A673 (cell line): ENCODE measurements at places on chromosomes 16 and 17.

DNA sequence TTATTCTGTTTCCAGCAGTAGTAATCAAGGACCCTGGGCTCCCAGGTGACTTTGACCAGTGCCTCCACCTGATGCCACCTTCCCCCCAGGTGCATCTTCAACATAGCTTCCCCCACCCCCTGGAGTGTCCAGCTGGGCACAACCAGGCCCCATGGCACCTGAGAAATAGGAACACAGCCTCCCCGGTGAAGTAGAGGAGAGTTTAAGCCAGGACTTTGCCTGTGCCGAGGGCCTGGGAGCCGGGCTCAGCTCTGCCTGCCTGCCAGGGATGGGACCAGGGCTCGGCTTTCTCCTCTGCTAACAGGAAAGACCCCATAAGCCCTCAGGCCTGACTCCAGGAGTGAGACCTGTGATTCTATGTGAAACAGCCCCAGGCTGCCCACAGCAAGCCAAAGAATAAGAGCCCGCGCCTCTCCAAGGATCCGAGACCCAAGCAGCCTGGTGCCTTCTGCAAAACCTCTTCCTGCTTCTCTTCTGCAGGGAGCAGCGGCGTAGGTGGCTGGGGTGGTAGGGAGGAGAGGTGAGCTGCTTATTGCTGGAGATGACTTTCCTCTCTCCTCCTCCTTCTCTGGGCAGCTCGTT lies 16.4 kb upstream of the RBFOX3 start:
- DNase-seq = no peak

DNA sequence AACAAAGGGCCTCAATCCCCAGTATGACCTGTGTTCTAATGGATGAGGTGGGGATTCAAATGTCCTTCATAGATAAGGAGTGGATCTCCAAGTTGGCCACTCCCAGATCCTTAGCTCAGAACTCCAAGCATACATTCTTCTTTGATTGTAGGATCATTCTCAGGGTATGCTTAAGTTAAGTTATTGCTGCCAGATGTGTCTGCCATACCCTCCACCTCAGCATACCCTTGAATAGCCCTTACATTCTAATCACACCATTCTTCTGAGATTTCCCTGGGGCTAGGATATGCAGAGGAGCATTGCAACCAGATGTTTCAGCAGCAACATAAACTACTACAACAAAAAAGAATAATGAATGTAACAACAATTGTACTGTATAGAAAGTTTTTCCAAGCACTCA lies 1.6 kb upstream of the KRTAP2-4 start:
- no peak for DNase-seq

DNA sequence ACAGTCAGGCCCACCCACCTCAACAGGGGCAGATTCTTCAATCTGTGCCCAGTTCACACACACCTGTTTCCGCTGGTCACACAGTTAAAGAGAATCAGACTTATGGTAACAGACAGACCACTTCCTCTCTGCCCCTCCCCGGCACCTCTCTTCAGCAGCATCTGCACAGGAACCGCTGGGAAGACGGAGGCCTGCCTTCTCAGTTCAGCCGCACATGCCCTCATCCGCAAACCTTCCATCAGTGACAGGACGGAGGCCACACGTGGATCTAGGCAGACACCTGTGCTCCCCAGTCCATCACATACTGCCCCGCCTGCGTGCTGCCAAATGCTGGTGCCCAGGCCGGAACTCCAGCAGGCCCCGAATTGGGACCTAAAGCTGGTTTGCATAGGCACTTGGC lies 10.3 kb downstream of the PHB1 start:
- DNase-seq = no peak

DNA sequence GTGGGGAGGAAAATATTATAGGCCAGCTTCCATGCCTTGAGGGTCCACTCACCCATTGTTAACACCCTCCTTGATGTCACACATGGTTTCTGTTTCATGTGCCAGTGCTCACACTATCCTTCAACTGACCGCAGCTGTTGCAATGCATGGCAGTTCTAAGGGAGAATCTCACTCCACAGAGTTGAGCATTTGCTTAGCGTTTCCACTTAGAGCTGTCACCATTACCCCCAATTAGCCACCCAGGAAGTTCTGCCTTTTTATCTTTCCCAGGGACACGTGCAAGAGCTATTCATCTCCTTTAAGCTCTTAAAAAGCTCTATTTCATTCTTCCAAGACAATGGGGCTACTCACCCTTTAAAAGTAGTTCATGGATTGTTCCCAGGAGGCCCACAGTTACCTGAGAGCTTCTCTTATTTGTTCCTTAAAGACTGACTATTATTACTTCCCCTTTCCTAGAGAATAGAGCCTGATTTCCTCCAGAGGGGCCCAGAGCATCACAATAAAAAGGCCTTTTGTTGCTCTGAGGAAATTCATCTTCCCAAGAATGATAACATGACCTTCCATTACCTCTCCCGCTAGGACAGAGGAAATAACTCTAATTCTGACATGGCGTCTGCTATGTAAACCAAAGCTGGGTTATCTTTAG lies 126.8 kb downstream of the CACNG3 start:
- peak; percentile 14 for DNase-seq

DNA sequence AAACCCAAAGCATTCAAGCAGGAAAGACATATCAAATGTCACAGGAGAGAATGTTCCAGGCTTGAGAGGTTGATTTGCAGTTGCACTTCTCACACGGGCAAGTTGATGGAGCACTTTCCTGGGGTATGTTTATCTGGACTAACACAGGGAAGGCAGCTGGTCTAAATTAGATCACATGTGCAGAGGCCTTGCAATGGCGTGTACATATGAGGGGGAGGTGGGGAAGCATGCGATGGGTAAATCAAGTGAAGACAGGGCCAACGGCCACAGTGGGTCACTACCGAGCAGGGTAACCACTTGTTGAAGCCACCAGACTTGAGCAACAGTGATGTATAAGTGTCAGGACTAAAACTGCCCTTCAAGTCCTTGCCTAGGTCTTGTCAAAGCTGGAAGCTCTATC lies 156.6 kb upstream of the MAF start:
- no peak for DNase-seq

DNA sequence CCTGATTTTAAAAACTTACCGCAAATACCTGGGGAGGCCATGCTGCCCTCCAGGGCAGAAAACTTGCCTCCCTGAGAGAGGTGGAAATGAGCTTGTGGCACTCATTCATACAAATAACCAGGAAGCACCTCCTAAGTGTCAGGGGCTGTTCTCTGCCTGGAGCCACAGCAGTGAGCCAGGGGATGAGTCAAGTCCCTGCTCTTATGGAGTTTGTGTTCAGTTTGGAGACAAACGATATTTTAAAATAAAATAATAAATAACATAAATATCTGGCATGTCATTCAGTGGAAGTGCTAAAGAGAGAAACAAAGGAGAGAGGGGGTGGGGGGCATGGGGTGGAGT lies 313.8 kb downstream of the C16orf95 start:
- DNase-seq = no peak

DNA sequence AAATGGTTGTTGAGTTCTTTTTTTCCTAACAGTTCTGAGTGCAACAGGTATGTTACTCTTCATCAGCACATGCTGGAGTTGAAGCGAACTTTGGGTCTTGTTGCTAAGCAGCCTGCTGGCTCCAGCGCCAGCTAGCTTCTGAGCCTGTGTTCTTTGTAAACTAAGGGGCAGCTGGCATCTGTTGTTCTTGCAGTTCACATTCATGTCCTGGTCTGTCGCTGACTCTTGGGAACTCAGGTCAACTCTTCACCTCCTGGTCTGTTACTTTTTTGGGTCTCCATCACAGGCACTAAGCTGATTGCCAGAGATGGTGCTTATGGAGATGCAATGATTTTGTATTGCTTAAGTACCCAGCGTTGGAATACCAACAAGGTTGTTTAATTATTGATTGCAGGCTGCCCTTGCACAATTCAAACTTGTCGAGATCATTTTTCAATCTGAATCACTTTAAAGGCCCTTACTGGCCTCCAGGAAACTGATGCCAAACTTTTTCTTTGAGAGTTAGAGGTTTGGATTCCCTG lies 40.9 kb downstream of the USP10 start:
- no peak for DNase-seq

DNA sequence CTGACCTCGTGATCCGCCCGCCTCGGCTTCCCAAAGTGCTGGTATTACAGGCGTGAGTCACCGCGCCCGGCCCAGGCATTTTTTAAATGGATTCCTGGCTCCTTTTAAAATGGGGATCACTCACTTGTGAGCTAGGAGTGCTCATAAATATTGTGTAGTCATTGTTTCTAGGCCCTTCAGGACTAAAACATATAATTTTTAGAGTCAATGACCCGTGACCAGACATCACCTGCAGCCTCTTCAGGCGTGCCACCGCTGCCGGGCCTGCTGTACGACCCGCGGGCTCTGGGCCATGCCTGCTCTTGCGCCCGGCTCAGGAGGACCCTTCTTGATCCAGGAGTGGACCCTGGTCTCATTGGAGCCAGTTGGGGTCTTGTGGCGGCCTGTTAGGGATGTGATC lies 30.8 kb downstream of the EFCAB5 start:
- no peak for DNase-seq

DNA sequence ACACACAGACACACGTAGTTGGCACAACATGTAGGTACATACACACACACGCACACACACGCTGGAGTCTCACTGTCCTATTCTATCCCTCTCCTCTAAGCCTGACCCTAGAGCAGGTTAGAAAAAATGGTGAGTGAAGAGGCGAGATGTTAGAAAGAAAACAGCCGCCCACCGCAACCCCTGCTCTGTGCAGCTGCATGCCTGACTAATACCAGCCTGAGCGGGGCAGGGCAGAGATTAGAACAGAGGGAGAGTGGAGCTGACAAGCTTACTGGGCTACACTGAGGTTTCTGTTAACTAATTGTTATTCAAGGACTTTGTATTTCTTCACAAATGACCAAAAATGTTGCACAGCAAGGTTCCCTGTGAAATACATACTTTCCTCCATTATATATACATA lies 59.8 kb downstream of the AMFR start:
- DNase-seq = no peak

DNA sequence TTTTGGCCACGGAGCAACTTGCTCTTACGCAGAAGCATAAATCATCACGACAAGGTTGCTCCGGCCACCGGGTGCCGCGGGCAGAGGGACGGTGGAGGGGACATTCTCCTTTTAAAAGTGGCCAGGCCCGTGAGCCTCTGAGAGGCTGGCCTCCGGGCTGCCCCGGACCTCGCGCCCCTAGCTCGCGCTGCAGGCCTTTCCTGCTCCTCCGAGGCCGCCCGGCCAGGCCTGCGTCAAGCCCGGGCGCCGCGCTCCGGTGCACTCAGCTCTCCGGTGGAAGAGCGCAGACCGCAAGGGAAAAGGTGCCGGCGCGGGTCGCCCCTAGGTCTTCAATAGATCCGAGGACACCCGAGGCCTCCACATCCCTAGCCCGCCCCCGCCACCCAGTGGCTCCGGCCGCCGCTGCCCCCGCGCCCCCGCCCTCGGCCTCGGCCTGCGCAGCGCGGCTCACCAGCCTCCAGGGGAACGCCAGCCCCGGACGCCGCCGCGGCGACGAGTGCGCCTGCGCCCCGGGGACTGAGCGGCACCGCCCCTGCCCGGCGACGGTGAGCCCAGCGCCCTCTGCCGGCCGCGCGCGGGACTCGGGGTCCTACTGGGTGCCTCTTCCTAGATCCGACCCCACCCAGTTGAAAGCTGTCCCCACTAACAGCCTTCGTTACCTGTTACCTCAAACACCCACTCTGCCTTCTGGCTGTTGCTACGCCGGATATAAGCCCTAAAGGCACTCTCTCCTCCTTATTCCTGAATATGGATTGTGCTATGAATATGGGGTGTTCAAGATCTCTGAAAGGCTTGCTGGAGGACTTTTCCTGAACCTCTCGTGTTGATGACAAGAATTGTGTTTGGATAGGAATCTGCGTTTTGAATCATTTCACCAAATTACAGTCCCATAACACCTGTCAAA lies at the start of gene LYRM9:
Gene LYRM9 (minus strand): TSS at position 500 of the 904 bp plus-strand sequence. CDS start 10,671 bp downstream, outside the sequence.
- peak; percentile 91 for DNase-seq

DNA sequence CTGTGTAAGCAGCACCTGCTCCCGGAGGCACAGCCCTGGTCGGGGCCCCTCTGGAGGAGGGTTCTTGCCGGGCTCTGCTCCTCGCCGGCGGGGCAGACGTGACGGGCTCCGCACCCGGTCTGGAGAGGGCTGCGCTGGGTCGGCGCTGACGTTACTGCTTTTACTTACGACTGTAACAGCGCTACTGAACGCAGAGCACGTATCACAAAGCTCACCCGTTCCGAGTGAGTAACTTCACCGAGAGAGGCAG lies 1.3 kb upstream of the RAB40C start:
- DNase-seq = peak; percentile 69

GRCh38 chr17:16189791-16190348 lies 25.5 kb downstream of the NCOR1 start:
- no peak for DNase-seq

DNA sequence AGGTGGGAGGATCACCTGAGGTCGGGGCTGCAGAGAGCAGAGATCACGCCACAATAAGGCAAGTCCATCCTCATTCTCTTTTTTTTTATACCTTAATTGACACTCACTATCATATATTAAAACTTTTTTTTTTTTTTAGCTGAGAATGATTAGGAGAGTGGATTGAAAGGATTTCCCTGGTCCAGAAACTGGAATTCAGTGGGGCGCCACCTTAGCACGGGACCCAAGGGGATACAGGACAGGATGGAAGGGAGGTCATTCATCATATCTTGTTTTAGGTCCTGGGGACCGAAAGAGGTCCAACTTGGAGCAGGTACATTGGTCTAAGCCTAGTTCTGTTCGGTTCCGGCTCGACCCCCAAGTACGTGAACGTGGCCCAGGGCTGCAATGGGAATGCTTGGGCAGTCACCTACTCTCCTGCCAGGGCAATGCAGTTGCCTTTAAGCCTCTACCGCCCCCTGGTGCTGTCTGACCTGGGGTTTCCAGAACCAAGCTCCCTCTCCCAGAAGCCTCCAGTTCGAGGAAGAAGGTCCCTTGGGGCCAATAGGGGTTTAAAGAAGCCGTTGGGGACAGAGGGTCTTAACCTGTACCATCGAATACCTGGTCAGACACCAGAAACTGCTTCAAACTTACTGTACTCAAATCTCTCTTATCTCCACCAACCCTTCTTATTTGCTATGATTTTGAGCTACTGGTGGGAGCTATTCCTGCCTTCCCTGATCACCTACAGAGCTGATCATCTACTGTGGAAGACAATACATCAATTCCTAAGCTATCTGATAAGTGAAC lies 19.9 kb upstream of the GPATCH8 start:
- DNase-seq = peak; percentile 54

DNA sequence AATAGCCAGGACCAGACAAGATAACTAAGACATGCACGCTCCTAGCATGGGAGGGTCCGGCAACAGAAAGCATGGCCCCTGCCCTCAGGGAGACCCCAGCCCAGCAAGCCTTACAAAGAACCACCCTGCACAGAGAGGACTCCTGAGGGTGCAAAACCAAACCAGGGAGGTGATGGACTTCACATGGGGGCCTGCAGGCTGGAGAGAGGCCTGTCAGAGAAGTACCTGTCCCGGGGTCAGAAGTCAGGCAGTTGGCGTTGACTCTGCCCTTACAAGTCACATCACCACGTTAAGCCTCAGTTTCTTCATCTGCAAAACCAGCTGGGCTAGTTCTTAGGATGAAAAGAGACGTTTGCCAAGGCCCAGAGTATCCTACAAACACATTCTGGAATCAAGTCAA lies 4.7 kb downstream of the OTOP2 start:
- DNase-seq = no peak

- no peak for DNase-seq
Observed at GRCh38 chr16:50012182-50012581, 12.8 kb upstream of the CNEP1R1 start.

GRCh38 chr17:28500712-28501379 lies 5.3 kb upstream of the FOXN1 start:
- DNase-seq = no peak
